Lung (tissue), 17 donors: ENCODE measurements at places on chromosomes 16 and 17. TPM values are rescaled to one million over a fixed set of nuclear protein-coding genes. Genes with fewer than 3 reads are reported as not detected.

GRCh38 chr17:27206447-27206846 lies 87.5 kb upstream of the WSB1 start:
- no peaks in the 10 kb centered on the region for H3K4me1 ChIP-seq
- no peak overlapping the region for H3K27ac ChIP-seq
- H3K4me3 ChIP-seq = no peak overlapping the region
- DNase-seq = no peak
- H3K36me3 ChIP-seq = no peaks in the 10 kb centered on the region

Gene ARL4D
- total RNA-seq = 10.3 TPM

Gene ITGA3
- 204 TPM for total RNA-seq

DNA sequence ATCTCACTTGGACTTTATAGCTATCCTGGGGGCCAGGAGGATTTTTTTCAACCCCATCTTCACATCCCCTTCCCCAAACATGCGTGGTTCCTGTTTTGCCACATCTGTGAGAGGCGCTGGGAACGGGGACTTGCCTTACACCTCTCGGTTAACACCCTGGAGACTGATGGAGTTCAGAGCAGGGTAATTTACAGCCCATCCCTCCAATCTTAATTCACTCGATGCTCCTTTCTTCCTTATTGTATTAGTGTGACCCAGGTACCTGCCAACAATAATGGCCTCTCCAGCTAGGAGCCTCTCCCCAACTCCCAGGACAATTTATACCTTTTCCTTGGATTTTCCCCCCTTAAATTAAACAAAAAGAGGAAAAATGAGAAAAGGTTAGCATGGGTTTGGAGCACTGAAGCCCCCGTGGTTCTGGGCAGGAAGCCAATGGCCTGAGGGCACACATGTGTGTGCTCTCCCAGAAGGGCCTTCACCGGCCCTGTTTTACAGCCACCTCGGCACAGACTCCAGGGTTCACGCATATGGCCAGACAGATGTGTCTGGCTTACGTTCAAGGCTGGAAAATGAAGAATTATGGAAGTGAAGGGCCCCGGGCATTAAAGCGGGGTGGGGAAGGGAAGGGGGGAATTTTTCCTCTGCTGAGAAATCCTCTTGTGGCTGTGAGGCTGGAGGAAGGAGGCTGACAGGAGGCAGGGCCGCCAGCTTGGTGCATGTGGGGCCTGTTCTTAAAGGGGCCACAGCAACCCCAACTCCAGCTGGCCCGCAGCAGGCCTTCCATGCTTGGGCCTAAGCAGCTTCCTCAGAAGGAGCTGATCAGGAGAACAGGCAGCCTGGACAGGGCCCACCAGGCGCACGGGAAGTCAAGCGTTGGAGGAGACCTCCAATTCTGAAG lies 21.4 kb downstream of the HIC1 start:
- H3K4me1 ChIP-seq = peaks cover 23% of the 10 kb centered on the region

Gene CMTM1
- 7.5 TPM for total RNA-seq

Gene CDK3
- 7.8 TPM for total RNA-seq

DNA sequence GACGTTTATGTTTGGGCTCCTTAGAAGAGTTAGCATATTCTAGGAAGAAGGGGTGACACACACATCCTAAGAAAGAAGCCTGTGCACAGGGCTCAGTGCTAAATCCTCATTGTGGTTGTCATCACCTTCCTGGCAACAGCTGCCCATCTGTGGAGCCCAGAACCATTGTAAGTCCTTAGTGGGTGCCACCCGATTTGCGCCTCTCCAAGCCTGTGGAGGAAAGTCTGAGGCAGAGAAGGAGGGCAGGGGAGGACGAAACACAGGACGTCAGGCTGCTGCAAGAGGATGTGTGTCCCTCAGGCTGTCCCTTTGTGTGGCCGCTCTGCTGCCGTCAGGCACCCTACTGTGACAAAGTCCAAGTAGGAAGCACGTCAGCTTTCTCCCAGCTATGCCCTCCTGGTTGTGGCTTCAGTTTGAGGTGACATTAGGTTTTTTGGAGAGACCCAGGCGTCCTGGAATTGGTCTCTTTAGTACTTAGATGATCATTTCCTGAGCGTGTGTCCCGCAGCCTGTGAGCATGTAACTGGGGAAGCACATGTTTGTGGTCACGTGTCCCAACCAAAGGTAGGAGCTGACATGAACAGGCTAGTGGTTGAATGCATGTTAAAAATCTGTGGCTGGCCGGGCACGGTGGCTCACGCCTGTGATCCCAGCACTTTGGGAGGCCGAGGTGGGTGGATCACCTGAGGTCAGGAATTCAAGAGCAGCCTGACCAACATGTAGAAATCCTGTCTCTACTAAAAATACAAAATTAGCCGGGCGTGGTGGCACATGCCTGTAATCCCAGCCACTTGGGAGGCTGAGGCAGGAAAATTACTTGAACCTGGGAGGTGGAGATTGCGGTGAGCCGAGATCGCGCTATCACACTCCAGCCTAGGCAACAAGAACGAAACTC lies 10.7 kb downstream of the CLUAP1 start:
- no peak overlapping the region for H3K4me3 ChIP-seq
- no peaks in the 10 kb centered on the region for H3K4me1 ChIP-seq
- peaks cover 42% of the 10 kb centered on the region for H3K36me3 ChIP-seq
- no peak overlapping the region for H3K27ac ChIP-seq
- DNase-seq = no peak

DNA sequence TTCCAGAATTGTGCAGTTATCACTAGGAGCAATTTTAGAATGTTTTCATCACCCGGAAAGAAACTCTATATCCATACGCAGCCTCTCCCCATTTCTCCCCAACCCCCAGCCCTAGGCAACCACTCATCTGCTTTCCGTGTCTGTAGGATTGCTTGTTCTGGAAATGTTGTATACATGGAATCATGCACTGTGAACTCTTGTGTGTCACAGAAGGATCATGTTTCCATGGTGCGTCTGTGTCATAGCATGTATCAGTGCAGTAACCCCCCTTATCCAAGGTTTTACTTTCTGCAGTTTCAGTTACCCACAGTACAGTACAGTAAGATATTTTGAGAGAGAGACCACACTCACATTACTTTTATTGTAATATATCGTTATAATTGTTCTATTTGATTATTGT lies 299.4 kb downstream of the CPPED1 start:
- no peaks in the 10 kb centered on the region for H3K36me3 ChIP-seq
- H3K27me3 ChIP-seq = no peaks in the 10 kb centered on the region
- DNase-seq = no peak
- H3K27ac ChIP-seq = no peak overlapping the region
- no peak overlapping the region for H3K4me3 ChIP-seq
- no peaks in the 10 kb centered on the region for H3K4me1 ChIP-seq

GRCh38 chr16:50549561-50549915 lies 1.3 kb downstream of the NKD1 start:
- H3K36me3 ChIP-seq = no peaks in the 10 kb centered on the region
- H3K27me3 ChIP-seq = no peaks in the 10 kb centered on the region
- no peaks in the 10 kb centered on the region for H3K4me1 ChIP-seq
- H3K4me3 ChIP-seq = peak overlapping the region; percentile 55
- peak overlapping the region; percentile 56 for H3K27ac ChIP-seq

Gene HSF5
- total RNA-seq = 0.12 TPM

DNA sequence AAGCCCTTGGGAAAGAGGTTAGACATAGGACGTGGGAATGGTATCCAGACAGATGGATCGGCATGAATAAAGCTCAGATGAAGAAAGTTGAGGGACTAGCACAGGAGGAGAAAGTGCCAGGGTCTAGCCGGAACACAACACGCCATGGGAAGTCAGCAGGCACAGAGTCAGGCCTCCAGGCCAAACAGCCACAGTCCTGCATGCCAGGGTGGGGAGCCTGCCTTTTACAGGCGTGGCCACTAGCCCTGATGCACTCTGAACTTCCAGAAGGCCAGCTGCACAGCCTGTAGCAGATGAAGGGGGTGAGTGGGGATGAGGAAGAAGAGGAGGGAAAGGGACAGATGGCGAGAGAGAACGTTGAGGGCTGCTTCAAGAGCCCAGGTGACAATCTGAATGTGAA lies 5.2 kb downstream of the B9D1 start:
- peaks cover 3% of the 10 kb centered on the region for H3K36me3 ChIP-seq
- H3K27ac ChIP-seq = no peak overlapping the region
- DNase-seq = no peak
- no peaks in the 10 kb centered on the region for H3K4me1 ChIP-seq

Gene PITPNM3
- 4.0 TPM for total RNA-seq

GRCh38 chr17:74962622-74963394 lies 9.8 kb downstream of the HID1 start:
- DNase-seq = no peak
- peaks cover 6% of the 10 kb centered on the region for H3K36me3 ChIP-seq
- no peaks in the 10 kb centered on the region for H3K4me1 ChIP-seq
- no peaks in the 10 kb centered on the region for H3K27me3 ChIP-seq
- H3K27ac ChIP-seq = no peak overlapping the region

Gene TPSB2
- 154 TPM for total RNA-seq

GRCh38 chr17:17079761-17080160 lies 37.5 kb downstream of the MPRIP start:
- peak overlapping the region; percentile 24 for H3K27ac ChIP-seq
- no peak overlapping the region for H3K4me3 ChIP-seq
- DNase-seq = no peak
- H3K4me1 ChIP-seq = peaks cover 29% of the 10 kb centered on the region
- H3K27me3 ChIP-seq = no peaks in the 10 kb centered on the region

- no peaks in the 10 kb centered on the region for H3K4me1 ChIP-seq
- H3K4me3 ChIP-seq = no peak overlapping the region
- no peak overlapping the region for H3K27ac ChIP-seq
Measured at GRCh38 chr16:3729161-3730112, 12.1 kb upstream of the TRAP1 start.

Gene ARHGDIA
- 118 TPM for total RNA-seq

DNA sequence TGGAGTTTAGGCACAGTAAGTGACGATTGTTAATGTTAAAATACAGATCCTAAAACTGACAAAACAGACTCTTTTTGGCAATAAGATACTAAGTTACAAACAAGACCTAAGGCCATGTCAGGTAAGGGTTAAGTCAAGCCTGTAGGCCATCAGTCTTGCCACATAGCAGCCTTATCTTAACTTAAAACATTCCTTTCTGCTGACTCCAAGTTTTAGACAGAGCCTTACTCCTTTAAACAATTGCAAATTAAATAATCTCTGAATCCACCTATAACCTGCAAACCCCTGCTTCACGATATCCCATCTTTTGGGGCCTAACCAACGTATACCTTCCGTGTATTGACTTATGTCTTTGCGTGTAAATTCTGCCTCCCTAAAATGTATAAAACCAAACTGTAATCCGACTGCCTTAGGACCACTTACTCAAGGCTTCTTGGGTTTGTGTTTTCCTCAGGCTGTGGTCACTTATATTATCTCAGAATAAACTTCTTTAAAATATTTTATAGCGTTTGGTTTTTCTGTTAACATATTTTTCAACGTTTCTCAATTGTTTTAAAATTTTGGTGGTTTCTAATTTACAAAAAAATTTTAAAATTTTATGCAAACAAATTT lies 64.4 kb downstream of the EFCAB5 start:
- no peaks in the 10 kb centered on the region for H3K4me1 ChIP-seq
- no peaks in the 10 kb centered on the region for H3K36me3 ChIP-seq
- H3K4me3 ChIP-seq = no peak overlapping the region
- H3K27ac ChIP-seq = no peak overlapping the region
- DNase-seq = peak; percentile 25

DNA sequence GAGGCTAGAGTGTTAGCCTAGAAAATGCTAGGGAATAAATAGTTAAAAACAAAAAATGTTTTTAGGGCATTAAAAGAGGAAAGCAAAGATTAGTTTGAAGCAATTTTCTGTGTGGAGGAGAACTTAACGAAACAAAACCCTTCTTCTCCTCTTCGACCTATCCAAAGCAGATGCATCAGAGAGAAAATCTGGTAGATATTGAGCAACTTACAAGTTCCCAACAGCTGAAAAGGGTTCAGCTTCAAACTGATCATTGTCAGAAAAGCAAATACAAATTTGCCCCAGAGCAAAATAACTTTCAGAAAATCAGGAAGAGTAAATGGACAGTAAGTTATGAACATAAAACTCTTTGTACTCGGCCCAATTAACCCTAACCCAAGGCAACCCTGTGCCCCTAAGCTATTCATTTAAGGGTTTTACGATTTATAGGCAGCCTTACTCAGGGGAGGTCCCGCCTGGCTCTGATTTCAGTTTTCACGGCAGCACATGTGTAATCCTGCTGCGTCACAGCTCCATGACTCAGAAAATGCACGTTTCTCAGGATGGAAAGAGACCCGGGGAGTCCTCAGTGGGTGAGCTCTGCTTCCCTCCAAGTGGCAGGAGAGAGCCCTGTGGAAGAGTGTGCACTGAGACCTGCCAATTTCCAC lies 405.7 kb upstream of the SALL1 start:
- H3K36me3 ChIP-seq = no peaks in the 10 kb centered on the region
- H3K27me3 ChIP-seq = peaks cover 4% of the 10 kb centered on the region
- H3K4me1 ChIP-seq = no peaks in the 10 kb centered on the region
- no peak overlapping the region for H3K4me3 ChIP-seq

- no peak overlapping the region for H3K4me3 ChIP-seq
- H3K27me3 ChIP-seq = no peaks in the 10 kb centered on the region
Measured at GRCh38 chr17:75074532-75074931, 13.2 kb upstream of the SLC16A5 start.

DNA sequence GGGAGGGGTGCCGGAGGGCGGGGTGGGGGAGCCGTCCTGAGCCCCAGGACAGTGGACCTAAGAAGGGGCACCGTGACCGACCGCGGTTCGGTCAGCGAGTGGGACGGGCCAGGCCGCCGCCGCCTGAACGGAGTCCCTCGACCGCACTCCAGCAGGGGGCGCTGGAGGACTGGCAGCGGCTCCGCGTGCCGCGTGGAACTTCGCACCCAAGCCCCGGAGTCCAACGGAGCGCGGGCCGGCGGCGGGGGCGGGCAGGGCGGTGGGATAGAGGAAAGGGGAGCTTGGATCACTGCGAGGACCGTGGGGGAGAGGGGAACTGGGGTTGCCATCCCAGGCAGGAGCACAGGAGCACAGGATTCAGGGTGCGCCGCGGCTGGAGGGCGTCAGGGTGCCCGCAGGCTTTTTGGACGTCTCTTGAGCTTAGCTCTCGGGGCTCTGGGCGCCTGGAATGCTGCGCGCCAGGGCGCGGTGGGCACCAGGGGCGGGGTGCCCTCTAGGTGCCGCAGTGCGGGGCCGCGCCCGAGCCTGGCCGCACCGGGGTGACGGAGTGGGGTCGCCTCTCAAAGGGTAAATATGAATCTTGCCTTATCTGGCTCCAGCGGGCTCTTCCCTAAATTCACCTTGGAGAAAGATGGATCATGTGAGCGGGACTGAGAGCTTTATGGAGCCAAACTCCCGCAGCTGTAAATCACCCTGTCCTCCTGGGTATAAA lies 379 bp upstream of the OTOP2 start:
- no peaks in the 10 kb centered on the region for H3K4me1 ChIP-seq
- no peak overlapping the region for H3K4me3 ChIP-seq
- peak; percentile 48 for DNase-seq
- no peaks in the 10 kb centered on the region for H3K36me3 ChIP-seq

Gene KRTAP3-2
- total RNA-seq = not detected

Gene SLC13A2
- total RNA-seq = 0.15 TPM

DNA sequence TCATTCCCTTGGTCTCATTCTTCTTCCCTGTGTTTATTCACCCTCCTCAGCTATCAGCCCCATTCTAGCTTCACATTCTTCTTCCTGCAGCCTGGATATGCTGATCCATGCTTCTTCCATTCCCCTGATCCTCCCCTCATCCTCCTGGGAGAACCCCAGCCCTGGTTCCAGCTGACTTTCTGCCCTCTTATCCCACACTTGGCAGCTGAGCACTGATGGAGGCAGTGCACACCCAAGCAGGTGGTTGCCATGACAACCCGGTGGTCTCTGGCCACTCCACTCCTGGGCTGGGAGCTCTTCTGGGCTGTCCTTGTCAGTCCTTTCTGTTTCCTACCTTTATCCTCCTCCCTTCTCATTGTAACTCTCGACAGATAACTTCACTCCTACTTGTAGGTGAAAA lies 16.7 kb upstream of the TUBG2 start:
- no peaks in the 10 kb centered on the region for H3K27me3 ChIP-seq
- no peak overlapping the region for H3K4me3 ChIP-seq
- no peak overlapping the region for H3K27ac ChIP-seq
- H3K36me3 ChIP-seq = no peaks in the 10 kb centered on the region
- no peak for DNase-seq

Gene DERL2
- total RNA-seq = 67.8 TPM
